ENCODE measurements at places on chromosomes 1 and 21.

- no peak for DNase-seq
Observed at GRCh38 chr1:180909462-180909976, 3.2 kb upstream of the KIAA1614 start.

DNA sequence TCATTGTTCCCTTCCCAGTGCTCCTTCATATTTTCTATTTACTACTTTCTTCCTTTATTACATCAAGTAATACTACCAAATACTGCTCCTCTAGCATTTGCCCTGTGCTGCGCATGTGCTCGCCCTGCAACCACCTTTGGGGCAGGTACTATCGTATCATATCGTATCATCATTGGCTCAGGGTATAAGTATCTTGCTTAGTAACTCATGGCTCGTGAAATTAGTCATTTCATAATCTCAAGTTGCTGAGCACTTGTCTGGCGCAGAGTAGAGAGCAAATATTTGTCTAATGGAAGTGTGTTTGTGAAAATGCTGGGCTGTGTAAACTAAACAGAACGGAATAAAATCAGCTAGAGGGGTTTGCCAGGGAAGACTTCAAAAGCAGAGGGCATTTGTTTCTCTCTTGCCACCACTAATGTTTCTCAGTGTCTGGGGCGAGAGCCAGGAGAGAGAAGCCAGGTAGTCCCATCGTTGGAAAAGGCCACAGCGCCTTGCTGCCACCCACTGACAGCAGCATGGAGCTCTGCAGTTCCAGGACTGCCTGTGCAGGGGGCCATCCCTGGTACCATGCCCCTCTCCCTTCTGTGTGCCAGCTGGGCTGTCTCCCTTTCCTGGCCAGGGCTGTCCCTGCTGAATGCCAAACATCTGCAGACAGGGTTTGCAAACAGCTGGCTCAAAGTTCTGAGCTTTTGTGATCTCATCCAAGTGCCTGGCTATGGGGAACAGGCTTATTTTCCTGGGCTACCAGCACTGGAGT is 20.0 kb upstream of the CPT2 start:
- DNase-seq, result no peak

DNA sequence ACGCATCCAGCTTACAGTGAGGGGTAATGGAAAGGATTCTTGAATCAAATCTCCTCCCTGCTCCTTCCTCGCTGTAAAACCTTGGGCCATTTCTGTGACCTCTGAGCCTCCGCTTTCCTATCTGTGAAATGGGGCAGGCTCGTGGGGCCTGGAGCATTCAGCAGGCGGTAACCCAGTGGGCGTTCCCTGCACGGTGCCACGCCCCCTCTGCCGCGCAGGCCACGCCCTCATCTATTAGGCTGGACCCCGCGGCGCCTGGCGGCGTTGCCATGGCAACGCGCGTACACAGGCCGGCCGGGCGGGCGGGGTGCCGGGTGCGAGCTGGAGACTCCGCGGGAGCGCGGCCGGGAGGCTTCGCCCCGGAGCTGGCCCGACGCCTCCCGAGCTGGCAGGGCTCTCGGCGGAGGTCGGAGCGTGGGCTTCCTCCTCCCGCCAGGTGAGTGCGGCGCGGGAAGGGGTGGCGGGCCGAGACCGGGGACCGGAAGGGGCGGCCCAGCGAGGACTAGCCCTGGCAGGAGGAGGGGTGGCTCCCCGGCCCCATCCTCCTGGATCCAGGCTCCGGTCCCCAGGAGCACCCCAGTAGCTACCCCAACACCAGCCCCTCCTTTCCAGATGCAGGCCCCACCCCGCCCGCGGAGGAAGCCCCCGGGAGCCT is at the start of gene FHAD1:
Gene FHAD1 (plus strand): TSS at position 264 of the 655 bp plus-strand sequence. CDS start 4,562 bp downstream, outside the sequence.
- peak; percentile 32 for DNase-seq

GRCh38 chr1:182203191-182203875 is 141.8 kb upstream of the ZNF648 start:
- DNase-seq, result no peak

DNA sequence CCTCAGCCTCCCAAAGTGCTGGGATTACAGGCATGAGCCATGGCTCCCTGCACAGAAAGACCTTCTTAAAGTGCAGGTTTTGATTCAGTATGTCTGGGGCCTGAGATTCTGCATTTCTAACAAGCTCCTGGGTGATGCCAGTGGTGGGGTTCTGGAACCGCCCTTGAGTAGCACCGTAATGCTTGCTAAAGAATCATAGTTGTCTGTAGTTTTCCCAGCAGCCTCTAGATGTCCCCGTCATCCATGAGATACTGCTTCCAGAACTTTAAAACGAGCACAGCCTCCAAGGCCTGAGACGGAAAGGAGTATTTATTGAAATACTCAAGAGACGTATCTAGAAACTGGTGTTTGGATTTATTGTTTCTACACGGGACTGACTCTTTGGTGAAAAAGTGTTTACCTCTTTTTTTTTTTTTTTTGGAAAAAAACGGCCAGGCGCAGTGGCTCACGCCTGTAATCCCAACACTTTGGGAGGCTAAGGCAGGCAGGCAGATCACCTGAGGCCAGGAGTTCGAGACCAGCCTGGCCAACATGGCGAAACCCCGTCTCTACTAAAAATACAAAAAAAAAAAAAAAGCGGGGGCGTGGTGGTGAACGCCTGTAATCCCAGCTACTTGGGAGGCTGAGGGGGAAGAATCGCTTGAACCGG is 2.6 kb upstream of the TOR3A start:
- DNase-seq, result peak; percentile 25

DNA sequence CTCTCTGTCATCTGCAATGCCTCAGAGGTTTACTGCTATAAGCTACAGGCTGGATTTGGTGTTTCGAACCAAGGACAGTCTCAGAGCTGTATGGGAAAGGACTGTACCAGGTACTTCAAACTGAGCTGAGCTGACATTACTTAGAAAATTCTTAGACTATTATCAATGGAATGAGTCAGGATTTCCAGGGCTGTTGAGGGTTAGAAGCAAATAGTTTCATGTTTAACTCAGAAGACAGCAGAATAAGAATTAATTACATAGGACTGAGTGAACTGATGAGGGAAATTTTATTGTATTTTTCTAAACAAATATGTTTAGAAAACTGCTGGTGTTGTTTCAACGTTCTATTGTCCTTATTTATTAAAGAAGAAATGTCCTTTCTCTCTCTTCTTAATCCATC is 74.3 kb upstream of the CAPZB start:
- DNase-seq, result no peak

DNA sequence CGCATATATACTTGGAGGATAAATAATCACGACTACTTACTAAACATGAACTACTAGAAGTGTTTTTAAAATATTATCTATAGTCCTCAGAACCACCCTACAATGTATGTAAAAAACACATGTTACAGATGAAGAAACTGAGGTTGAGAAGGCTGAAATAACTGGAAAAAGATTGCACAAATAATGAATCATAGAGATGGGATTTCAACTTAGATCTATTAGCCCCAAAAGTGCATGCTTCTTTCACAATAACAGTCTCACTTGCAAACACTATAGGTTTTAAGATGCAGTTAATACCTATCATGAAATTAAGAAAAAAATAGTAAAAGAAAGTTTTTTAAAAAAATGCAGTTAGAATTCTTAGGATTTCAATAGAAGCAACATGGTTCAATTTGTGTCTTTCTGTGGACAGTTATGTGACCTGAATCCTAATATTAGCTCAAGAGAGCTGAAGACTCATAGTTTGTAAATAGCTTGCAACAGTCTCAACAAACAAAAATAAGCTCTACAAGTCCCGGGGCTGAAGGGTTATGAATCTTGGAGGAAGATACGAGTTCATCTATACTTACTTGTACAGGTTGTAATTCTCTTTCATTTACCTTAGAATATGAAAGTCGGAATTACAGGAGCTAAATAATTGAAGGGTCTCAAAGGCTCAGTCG is 58.6 kb upstream of the NTPCR start:
- no peak for DNase-seq

- DNase-seq, result no peak
Observed at GRCh38 chr1:110645821-110646735, 28.7 kb downstream of the KCNA3 start.

DNA sequence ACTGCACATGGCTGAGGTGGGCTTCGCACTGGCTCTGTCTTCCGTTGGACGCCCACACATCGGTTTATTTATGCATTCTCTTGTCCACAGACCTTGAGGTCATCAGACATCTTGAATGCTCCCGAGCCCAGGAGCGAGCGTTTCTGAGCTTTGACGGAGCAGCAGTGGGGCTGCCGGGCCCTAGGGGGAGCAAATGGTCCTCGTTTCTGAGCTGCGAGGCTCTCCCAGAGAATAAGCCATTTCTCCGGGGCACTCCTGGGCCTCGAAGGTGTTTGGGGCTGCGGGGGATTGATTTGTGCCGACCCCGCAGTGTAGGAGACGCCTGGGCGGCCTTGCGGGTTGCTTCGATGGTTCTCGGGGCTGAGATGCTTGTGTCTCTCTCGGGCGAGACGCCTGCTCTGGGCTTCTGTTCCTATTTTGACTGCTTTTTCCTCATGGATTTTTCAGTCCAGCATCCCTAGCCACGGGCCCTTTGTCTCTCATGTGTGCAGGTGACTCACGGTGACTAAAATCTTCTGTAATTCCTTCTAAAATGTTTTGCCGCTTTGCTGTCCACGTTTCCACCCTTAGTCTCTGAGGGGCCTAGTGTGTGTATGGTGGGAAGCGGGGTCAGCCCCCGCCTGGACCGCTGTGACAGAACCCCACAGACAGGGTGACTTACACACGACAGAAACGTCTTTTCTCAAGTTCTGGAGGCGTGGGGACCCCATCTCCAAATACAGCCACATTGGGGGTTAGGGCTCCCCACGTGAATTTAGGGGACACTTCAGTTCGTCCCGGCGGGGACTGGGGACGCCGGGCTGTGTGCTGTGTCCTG is 62.1 kb downstream of the FAAP20 start:
- DNase-seq, result no peak

GRCh38 chr1:99727575-99728185 is 38.8 kb downstream of the FRRS1 start:
- DNase-seq, result no peak

GRCh38 chr21:41045534-41046268 is 122.3 kb upstream of the BACE2 start:
- DNase-seq, result no peak

DNA sequence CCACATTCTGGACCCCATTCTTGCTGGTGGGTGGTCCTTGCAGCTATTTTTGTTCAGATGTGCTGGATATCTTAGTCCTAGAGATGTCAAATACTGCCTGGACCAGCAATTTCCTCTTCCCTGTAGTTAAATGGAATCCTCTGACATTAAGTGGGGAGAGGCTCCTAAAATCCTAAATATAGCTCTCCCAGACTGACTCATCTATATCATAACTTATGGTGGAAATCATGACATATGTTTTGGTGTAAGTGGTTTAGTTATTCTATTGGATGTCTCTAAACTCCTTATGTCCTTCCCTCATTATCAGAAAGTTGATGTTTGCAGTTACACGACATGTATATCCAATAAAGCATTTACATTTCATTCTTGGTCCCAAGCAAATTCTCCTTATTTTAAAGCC is 73.1 kb downstream of the KCNJ6 start:
- DNase-seq, result no peak

GRCh38 chr1:54262244-54262643 is 62.3 kb downstream of the MRPL37 start:
- no peak for DNase-seq

- DNase-seq, result no peak
Observed at GRCh38 chr1:185314411-185314810, 2.6 kb downstream of the IVNS1ABP start.
